Stimulated activated CD8-positive, alpha-beta memory T cell treated with anti-CD3 and anti-CD28 coated beads, Interleukin-7, amount 100 ng/mL, for 24 hours (primary cell): ENCODE measurements at places on chromosomes 6 and 20.

DNA sequence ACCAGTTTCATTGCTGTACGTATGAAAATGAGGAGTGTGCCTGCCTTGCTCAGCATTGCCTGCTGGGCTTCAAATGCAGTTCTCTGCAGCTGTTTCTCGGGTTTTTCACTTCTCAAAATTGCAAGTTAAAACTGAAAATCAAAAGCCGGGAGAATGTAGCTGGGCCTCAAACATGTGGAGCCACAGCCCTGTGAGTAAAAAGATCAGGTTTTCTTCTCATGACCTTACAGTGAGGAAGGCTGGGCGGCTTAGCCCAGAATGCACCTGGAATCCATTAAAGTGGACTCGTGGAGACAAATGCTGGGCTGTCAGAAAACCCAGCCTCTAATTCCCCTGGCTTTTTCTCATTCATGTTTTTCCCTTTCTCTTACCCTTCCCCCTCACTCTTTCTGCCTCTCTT, 34.4 kb downstream of the DSE start:
- no peak for DNase-seq

DNA sequence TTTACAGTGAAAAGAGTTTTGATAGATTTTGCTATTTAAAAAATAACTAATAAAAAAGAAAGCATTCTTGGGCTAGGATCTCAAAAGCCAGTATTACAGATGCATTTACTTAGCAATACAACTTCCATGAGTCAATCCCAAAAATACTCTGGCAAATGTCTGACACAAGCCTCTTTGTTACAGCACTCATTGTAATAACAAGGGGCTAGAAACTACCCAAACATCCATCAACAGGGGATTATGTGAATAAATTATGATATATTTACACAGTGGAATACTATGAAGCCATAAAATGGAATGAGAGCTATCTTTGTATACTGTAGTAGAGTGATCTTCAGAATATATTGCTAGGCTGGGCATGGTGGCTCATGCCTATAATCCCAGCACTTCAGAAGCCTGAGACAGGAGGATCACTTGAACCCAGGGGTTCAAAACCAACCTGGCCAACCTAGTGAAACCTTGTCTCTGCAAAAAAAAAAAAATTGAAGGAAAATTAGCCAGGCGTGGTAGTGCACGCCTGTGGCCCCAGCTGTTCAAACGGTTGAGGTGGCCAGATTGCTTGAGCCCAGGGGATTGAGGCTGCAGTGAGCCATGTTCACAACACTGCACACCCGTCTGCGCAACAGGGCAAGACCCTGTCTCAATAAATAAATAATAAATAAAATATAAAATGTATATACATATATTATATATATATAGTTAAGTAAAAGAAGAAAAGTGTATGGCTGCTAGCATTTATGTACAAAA, 34.7 kb upstream of the TOP1 start:
- no peak for DNase-seq

- no peak for DNase-seq
Measured at GRCh38 chr6:50586331-50586675, 127.0 kb upstream of the TFAP2D start.

DNA sequence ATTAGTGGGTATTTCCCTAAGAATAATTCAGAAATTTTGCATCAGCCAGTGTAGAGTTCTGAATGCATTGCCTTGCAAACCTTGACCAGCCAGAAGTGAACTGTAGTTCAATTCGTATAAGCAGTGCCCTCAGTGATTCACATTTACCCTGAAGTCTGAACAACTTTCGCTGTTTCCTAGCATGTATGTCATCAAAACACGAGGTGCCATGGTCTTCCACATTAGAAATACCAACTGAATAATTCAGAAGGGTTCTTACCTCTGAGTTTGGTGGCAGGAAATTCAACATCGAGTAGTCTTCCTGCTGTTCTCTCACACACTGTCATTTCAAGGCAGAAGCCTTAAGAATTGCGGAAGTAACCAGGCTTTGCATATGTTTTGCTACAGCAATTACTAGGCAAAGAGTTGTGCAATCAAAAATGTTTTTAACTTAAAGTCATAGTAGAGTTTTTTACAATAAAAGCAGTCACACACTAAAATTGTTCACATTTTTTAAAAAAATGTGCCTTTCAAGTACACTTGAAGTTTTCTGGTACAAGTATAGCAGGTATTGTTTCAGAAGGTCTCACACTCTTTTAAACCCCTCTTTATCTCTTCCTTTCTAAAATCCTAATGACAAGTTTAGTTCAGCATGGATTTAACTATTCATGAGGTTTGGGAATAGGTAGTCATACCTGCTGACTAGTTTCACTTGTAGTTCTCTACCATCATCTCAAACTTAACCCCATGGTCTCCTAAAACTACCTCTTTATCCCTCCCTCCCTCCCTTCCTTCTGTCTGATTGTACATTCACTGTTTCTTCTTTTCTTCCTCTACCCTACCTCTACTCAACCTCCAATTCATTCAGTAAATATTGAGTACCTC, 118.3 kb downstream of the STXBP5 start:
- DNase-seq = no peak

DNA sequence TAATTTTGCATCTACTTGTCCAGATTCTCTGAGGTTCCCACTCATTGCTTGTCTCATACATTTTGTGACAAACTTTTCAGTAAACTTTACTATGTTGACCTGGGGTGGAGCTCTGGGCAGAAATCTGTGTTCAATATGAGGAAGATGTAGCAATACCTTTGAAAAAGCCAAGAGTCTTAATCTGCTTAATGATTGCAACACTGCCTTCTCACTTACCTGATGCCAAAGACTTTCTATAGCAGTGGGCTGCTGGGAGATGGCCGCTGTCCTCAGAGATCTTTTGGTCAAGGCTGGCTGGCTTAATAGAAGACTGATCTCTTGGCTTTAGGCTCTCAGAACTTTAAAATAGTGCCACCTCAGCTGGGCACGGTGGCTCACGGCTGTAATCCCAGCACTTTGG, 70.1 kb upstream of the RBM24 start:
- no peak for DNase-seq

DNA sequence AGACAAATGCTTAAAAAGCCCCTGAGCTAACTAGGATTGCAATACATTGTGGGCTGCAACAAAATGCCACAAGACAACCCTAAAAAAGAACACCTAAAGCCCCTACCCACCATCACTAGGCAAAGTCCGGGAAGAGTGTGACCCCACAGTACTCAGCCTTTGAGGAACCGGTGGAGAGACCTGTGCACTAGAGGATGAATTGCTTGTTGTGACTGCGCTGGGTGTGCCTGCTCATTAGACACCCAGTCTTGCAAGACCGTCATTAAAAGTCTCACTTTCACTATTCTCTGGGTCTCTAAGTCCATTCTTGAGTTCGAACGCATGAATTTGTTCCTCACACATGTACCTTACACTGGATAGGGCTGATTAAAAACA, 88.7 kb downstream of the JPH2 start:
- DNase-seq = no peak

- no peak for DNase-seq
Measured at GRCh38 chr6:53175027-53175426, 26.4 kb upstream of the GCM1 start.

DNA sequence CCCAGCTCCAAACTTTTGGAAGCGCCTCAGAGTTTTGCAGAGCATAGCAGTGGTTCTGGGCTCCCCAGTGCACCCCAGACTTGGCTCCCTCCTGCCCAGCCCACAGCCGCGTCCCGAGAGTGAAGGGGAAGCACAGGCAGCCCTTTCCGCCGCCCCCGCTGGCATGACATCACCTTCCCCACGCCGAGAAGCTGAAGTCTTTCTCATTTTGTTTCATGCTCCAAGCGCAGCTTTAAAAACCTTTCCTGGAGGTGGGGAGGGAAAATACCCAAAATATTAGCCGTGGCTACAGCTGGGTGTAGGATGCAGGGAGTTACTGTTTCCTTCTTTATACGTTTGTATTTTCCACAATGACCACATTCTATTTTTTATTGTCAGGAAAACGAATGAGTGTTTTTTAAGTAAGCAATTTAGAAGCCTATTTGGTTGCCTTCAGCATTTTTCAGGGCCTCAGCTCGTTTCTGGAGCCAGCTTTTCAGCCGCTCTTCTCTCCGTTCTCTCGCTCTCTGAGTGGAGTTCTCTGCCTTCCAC, 72.9 kb downstream of the SNX5 start:
- DNase-seq = peak; percentile 50

DNA sequence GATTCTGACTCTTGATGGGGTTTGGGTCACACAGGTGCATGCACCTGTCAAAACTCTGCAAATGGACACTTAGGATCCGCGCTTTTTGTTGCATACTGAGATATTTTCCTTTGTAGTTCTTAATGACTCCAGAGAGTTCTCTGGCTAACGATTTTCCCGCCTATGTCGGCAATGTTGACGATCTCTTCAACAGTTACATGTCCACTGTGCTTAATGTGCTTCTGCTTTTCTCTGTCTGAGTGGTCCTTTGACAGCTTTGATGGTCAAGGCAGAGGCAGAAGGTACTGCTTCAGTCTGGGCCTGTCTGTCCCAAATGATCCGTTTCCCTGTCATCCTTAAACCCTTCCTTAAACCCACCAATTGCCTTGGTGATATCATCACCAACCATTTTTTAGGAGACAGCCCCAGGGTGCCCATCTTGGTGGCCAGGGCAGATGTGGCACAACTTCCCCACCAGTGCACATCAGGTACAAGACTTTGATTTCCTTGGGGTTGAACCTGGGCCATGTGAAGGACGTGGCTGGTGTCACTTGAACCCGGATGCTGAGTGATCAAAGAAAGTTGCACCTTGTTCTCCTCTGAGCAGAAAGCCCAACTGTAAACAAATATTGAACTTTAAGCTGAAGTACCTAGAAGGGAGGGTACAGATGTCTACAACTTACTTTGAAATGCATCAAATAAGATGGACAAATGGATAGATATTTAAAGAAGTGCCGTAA, 10.7 kb upstream of the BPIFB1 start:
- no peak for DNase-seq

GRCh38 chr20:1121429-1121828, 3.0 kb downstream of the PSMF1 start:
- DNase-seq = no peak

DNA sequence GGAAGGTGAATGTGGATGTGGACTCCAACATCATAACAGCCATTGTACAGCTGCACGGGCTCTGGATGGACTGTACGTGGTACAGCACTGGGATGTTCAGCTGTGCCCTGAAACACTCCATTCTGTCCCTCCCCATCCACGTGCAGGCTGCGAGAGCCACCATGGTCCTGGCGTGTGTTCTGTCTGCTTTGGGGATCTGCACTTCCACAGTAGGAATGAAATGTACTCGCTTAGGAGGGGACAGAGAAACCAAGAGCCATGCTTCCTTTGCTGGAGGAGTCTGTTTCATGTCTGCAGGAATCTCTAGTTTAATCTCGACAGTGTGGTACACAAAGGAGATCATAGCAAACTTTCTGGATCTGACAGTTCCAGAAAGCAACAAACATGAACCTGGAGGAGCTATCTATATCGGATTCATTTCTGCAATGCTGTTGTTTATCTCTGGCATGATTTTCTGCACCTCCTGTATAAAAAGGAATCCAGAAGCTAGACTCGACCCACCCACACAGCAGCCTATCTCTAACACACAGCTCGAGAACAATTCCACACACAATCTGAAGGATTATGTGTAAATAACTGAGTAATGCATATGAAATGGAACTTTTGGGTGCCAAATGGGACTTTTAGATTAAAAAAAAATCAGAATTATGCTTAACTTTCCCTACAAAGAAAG, 12.1 kb downstream of the CLDN20 start:
- DNase-seq = no peak

DNA sequence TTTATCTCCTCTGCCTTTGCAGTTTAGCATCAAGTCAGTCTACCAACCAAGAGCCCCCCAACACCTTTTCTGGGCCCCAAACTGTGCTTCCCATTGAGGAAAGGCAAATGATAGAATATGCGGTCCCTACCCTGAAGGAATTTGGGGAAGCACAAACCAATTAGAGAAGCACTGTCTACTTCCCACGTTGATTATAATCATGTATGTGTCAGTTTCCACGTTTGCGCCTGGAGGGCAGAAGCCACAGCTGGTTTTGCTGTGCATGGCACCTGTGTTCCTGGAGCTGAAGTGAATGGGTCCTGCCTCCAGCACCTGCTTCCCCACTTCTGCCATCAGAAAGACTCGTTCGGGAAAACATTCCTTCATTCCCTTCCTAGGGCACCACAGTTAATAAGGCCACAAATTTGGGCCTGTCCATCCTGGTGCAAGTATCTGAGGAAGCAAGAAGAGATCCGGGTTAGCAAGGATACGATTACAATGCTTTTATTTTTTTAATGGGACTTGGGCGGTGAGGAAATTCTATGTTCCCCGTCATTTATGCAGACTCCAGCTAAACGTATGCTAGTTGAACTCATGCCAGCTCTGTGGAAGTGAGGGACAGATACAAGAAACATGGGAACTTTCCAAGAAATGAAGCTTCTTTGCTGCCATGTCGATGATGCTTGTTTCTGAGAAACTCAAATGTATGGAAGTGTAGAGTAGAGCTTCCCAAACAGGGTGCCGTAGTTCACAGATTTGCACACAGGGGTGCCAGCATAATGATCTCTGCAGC, 333.5 kb downstream of the NRN1 start:
- DNase-seq = no peak

DNA sequence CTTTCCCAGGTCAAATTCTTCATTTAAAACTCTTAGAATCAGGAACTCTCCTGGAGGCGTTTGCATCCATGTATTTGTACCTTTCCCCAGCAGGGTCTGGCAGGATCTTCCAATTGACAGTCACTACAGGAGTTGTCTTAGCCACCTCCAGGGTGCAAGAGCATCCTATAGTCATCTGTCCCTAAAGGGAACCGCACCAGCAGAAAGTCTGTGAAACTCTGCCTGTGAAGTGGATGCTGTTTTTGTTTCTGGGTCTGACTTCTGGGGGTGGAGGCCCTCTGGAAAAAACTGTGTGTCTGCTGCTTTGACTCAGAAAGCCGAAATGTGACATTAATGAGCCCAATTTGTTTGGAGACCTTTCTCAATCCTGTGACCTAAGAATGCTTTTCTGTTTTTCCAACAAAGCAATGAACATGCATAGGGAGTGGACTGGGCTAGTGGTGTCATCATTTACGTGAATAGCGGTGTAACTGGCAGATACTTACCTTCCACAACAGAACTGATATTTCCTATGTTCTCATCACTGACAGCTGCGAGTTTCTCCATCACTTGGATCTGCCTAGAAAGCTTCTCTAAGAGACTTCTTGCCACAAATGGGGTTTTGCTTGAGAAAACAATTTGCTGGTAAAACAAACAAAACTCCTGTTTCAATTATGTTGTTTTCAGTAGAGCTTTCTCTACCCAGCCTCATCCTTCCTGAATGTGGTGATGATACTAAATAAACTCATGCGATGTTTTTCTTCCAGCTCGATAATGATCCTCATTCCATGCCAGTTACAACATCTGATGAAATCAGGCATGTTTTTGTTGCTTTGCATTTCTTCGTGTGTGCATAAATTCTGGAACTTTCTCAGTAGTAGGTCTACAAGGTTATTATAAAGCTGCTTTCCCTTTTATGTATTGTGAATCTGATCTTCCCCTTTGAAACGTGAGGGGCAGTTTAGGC, 33.3 kb upstream of the ARMH2 start:
- no peak for DNase-seq
